Stimulated activated CD4-positive, alpha-beta T cell treated with anti-CD3 and anti-CD28 coated beads, Interleukin-12 subunit alpha, Interleukin-12 subunit beta, amount 100 ng/mL, for 24 hours (primary cell): ENCODE measurements at places on chromosomes 2 and 18.

- no peak for DNase-seq
Measured at GRCh38 chr18:35099911-35100310, 58.7 kb downstream of the MAPRE2 start.

DNA sequence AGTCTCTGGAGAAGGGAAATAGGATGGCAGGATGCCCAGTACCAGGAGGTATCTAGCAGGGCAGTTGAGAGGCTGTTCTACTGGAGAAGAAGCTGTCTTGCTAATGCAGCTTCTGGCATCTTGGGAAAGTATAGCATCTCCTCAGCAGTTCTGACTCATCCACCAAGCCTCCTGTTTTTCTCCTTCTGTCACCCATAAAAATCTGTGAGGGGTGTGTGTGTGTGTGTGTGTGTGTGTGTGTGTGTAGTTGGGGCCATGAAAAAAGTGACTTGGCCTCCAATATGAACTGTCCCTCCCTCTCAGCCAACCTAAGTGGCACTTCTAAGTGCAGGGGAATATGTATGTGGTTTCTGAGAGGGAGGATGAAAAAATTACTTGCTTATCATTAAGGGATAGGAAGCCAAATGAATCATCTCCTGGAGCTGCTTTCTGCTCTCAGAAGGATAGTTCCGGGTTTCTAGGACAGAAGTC is 83.9 kb downstream of the CBLN2 start:
- DNase-seq: no peak

GRCh38 chr2:236664136-236664535 is 94.5 kb downstream of the ACKR3 start:
- no peak for DNase-seq

GRCh38 chr18:44067186-44067585 is 613.5 kb upstream of the SETBP1 start:
- no peak for DNase-seq

DNA sequence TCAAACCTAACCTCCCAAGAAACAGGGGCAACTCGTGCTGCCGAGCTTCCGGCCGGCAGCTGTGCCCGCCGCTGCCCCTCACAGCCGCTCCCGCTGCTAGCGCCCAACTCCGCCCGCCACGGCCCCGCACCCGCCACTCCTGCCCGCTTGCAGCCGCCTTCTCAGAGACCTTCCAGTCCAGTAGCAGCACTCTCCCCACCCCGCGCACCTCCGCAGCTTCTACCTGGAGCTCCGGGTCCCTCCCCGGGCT is 722 bp upstream of the C2orf15 start:
- no peak for DNase-seq

GRCh38 chr18:63262369-63263335 is 56.9 kb downstream of the BCL2 start:
- DNase-seq: no peak

GRCh38 chr2:237714690-237715458 is 83.7 kb upstream of the RBM44 start:
- DNase-seq: no peak

- no peak for DNase-seq
Measured at GRCh38 chr18:492451-492850, 8.1 kb downstream of the COLEC12 start.

GRCh38 chr18:10139783-10140410 is 226.1 kb downstream of the VAPA start:
- no peak for DNase-seq

DNA sequence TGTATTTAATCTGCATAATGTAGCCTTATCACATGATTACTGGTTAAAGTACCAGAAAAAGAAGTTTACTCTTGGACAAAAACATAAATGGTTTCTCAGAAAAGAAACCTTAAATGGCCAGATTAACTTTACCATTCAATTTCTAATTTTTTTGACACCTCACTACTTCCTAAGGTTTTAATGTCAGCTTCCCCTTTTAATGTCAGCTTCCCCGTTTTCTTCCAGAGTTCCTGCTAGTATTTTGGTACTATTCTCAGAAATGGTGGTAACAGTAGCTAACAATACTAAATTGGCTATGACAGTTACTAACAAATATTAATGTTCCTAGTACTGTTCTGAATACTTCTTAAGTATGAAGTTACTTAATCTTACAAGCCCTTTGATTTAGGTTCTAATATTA is 22.4 kb upstream of the SLC8A1 start:
- DNase-seq: no peak

GRCh38 chr2:11118761-11119160 is 36.5 kb upstream of the SLC66A3 start:
- DNase-seq: no peak

GRCh38 chr2:111165084-111165483 is 44.4 kb downstream of the BCL2L11 start:
- DNase-seq: no peak

GRCh38 chr2:65146078-65146477 is 16.2 kb upstream of the RAB1A start:
- DNase-seq: no peak

GRCh38 chr2:16495509-16496208 is 170.0 kb downstream of the CYRIA start:
- no peak for DNase-seq

- DNase-seq: no peak
Measured at GRCh38 chr2:9288233-9288632, 81.6 kb downstream of the ASAP2 start.

- DNase-seq: no peak
Measured at GRCh38 chr2:163610817-163611556, 124.8 kb downstream of the FIGN start.

DNA sequence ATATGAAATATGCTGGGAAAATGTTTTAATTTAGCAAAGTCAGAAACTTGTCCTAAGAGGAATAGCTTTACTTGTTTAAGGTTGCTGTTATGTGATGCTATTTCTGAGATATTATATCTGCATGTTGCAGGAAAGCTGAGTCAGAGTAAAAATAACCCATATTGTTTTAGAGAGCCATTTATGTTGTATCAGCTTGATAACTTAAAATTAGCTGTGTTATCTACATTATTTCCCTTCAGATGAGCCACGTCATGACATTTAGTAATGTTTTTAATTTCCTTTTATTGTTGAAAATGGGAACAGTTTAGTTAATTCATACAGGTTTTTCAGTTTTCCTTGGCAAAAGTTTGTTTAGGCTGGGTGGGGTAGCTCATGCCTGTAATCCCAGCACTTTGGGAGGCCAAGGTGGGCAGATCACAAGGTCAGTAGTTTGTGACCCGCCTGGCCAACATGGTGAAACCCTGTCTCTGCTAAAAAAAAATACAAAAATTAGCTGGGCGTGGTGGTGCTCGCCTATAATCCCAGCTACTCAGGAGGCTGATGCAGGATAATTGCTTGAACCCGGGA is 55.8 kb downstream of the TTC27 start:
- no peak for DNase-seq

GRCh38 chr2:113940891-113941290 is 51.0 kb downstream of the ACTR3 start:
- no peak for DNase-seq

DNA sequence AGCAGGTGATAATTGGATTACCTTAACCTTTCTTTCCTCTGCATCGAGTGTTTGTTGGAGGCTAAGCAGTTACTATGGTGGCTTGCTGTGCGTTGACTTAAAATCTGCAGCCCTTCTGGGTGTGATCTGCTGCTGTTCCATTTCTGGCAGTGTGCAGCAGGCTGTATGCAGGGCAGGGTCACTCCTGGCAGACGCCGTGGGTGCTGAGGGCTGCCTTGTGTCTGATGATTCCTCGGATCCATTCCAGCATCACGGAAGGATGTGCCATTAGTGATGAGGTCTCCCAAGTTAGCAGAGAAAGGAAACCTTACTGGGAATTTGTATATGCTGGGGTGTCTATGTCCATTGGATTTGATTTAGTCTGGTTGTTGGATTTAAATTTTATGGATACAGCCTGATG is 310.8 kb downstream of the AGAP1 start:
- no peak for DNase-seq

DNA sequence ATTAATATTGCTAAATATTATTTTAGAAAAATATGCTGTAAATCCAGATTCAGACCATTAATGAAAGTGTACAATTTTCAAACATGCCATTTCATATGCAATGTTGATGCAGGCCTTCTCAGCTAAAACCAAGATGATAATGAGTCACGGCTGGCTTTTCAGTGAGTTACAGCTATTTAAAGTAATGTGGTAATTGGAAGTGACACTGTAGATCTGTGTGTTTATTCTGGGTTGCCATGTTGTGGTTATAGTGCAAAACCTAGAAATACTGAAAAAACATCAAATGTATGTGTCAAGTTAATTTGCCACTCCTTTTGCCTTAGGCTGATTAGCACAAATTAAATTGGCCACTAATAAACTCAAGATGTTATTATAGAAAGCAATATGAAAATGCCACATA is 506.6 kb downstream of the ERBB4 start:
- no peak for DNase-seq

DNA sequence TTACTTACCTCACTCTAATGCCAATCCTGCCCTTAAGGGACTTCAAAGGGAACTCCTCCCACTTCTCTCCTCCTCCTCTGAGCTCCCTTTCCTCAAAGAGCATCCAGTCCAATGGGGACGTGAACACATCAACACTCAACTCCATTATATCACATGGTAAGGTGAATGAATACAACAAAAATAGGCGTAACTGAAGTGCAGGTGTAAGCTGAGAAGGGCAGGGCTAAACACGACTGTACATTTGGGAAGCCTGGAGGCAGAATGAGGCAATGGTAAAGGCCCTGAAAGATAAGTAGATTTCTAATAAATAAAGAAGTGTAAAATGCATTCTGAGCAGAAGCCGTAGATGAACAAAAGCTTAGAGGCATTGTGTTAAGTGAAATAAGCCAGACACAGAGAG is 226.1 kb upstream of the TRIB2 start:
- DNase-seq: no peak

DNA sequence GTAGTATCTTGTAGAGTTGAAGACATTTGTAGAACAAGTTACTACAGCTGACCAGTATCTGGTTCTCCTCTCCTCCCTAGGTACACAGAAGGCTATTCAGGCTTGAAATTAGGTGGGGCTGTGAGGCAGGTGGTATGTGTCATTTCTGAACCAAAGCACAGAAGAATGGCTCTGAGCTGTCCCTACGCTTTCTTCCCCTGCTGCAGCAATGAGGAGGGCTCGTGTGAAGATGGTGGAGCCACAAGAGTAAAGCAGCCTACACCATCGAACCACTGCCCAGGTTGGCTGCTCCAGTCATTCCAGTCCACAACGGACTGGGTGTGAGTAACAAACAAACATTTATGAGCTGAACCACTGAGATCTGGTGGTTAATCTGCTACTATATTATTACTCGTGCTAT is 148.9 kb downstream of the DTNB start:
- DNase-seq: no peak
